CD4-positive, alpha-beta T cell treated with Interferon gamma for 1 hour (primary cell): ENCODE measurements at places on chromosomes 6 and 20.

GRCh38 chr6:34059914-34060313 lies 86.0 kb downstream of the GRM4 start:
- DNase-seq = no peak

DNA sequence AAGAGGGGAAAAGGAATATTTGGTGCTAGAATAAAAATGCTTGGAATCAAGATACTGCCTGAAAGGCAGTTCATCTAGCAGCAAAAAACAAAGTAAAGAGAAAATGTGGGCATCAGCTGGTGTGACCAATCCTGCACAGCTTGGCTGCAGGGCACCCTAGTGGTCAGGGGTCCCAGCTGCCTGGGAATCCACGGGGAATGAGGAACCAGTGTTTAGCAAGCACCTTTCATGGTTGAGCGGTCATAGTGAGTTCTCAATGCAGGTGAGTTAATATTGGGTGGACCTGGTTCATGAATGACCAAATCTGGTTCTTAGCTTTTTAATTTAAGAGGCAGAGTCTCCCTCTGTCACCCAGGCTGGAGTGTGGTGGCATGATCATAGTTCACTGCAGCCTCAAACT lies 53.3 kb downstream of the CAP2 start:
- DNase-seq = no peak

- DNase-seq = no peak
Observed at GRCh38 chr6:108123946-108124345, 41.9 kb upstream of the NR2E1 start.

- no peak for DNase-seq
Observed at GRCh38 chr6:100518588-100518987, 53.9 kb upstream of the SIM1 start.

GRCh38 chr20:11832851-11833250 lies 84.8 kb upstream of the BTBD3 start:
- DNase-seq = no peak

DNA sequence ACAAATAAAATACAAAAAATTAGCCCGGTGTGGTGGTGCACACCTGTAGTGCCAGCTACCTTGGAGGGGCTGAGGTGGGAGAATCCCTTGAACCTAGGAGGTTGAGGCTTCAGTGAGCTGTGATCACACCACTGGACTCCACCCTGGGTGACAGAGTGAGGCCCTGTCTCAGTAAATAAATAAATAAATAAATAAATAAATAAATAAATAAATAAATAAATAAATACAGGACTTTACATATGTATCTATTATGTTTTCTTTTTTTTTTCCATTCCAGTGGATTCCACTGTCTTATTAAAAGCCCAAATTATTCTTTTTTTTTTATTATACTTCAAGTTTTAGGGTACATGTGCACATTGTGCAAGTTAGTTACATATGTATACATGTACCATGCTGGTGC lies 41.1 kb upstream of the ENPP5 start:
- DNase-seq = no peak
